NCI-H1694 treated with DMSO at 0.1 percent for 48 hours (cell line): ENCODE measurements at places on chromosomes 2 and 18.

- no peak for DNase-seq
These were observed 20.4 kb downstream of the TSHZ1 start for GRCh38 chr18:75231053-75231406.

GRCh38 chr2:165558832-165559231 lies 89.3 kb downstream of the CSRNP3 start:
- DNase-seq, result no peak

- no peak for DNase-seq
These were observed 258.4 kb downstream of the MYO3B start for GRCh38 chr2:170436077-170436943.

DNA sequence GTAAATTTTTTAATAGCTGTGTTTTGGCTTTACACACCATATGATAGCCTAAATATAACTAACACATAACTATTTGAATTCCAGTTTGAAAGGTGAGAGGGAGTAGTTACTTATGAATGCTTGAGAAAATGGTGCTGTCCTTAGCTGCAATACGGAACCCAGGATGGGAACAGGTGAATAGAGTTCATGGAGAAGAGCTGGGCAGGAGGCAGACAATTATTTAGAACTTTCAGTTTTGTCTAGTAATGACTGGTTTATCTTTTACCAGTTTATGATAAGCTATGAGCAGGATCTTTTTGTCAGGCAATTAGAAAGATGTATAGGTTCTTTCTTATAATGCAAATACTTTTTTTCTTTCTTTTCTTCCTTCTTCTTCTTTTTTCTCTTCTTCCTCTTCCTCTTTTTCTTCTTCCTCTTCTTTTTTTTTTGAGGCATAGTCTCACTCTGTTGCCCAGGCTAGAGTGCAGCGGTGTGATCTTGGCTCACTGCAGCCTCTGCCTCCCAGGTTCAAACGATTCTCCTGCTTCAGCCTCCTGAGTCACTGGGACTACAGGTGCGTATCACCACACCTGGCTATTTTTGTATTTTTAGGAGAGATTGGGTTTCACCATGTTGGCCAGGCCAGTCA lies 25.9 kb downstream of the UBR3 start:
- no peak for DNase-seq

- DNase-seq, result no peak
These were observed 50.5 kb downstream of the OSBPL6 start for GRCh38 chr2:178244777-178245176.

DNA sequence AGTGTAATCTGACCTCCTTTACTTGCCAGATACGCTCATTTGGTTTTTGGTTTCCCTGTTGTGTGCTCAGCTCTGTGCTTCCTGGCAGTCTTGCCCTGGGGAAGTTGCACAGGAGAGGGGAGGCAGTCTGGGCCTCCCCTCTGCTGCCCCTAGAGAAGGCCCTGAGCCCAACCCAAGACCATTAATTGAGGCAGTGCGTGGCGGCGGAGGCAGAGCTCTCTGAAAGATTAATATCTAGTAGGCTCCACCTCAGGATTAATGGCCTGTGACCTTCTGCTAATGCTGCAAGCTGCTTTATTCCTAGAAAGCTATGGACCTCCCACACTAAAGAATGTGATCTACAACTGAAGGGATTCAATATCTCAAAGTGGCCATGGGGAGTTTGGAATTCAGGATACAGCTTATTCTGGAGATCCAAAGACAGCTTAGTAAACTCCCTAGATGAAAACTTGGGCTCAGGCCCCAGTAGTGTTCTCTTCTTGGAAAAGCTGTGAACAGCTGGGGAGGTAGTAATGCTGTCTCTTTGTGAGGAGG lies 41.4 kb upstream of the MAPRE2 start:
- no peak for DNase-seq

GRCh38 chr2:118388771-118389170 lies 300.5 kb downstream of the INSIG2 start:
- no peak for DNase-seq

- no peak for DNase-seq
These were observed 146.7 kb downstream of the MREG start for GRCh38 chr2:215866606-215867005.

DNA sequence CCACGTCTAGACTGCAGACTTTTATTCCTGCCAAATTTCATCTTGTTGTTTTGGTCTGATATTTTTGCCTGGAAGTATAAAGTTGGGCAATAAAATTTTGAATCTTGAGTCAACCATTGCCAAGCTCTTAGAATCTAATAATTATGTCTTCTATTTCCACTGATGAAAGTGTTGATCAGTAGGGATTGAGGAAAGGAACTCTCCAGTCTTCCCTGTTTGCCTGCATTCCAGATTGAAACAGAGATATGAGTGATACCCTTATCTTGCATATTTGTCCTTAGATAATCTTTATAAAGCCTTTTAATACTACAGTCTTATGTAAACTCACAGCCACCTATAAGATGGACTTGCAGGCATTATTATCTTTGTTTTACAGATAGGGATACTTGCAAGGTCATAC lies 45.5 kb upstream of the UBE2E3 start:
- no peak for DNase-seq

DNA sequence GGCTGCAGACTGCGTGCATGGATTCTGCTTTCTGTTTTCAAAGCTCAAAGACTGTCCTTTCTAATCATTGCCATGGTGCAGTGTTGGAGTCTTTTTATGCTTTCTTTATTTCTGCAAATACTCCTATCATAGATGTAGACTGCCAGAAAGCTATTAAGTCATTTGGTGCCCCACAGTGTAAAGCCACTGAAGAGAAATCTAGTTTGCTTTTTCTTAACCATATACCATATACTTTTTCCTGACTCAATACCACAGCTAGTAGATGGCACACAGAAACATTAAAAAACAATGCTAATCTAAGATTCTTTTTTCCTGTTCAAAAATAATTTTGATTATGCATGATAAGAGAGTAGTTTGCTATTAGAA lies 109.9 kb upstream of the RAB27B start:
- no peak for DNase-seq

- peak; percentile 57 for DNase-seq
These were observed 704.6 kb downstream of the SATB2 start for GRCh38 chr2:198753101-198753500.

DNA sequence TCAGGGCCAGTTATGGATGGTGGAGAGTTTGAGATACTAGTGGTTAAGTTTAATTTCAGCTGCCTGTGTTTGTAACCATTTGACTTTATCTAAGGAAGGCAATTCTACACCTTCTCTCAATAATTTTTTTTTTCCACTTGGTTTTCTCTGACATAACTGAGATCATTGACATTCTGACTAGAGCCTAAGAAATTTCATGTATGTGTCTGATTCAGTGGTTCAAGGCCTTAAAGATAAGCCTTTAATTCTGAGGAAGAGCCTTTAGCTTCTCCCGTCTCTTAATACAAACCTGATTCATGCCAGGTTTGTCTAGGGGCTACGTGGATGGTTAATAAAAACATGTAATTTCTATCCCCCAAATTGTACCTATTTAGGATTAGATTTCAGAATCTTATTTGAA lies 971.4 kb downstream of the DPP10 start:
- DNase-seq, result no peak

GRCh38 chr2:54457323-54458023 lies 1.3 kb downstream of the SPTBN1 start:
- DNase-seq, result peak; percentile 27

DNA sequence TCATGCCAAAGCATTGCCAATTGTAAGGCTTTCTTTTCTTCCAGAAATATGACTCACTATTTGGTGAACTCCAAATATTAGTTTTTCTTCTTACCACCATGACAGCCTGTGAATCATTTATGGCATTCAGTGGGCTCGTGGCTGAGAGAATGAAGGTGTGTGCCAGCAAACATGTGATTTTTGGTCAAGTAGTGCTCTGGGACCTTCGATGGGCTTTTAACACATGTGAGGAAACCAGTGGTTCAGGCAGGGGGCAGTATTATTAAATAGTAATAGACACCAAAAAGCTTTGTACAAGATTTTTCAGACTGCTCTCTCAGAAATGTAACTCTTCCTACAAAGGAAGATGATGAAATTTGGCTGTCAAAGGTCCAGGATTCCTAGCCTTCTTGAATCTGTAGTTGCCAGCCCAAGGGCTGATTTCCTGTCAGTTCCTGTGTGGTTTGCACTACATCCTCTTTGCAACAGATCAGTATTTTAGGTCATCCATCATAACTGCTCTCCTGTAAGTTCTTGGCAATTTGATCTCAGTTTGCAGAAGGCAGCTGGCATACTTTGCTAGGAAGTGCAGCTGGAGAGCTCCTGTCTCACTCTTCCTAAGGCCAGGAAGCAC lies 64.3 kb downstream of the BABAM2 start:
- peak; percentile 50 for DNase-seq

GRCh38 chr18:6368017-6368416 lies 46.7 kb downstream of the L3MBTL4 start:
- no peak for DNase-seq

DNA sequence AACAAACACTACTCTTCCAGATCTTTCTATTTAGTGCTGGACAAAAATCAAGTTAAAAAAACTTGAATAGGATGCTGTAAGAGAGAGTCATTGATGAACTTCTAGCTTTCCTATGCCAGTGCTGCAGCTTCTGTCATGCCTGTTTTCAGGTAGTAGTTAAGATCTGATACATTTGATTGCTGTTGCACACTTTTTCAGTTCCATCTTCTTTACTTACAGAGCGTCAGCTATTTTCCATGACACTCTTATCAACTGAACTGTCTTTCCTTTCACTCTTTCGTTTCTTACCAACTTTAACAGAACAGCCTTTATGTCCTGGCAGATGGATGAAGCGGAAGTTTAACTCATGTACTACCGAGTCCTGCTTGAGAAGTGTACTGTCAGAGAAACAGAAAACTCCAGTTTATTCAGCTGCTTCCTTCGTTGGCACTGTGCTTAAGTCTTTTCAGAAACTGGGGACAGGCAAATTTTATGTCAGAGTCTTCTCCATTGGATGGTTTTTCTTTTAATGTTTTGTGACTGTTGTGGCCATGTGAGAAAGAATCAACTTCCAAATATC lies 145.9 kb upstream of the KLHL14 start:
- no peak for DNase-seq

DNA sequence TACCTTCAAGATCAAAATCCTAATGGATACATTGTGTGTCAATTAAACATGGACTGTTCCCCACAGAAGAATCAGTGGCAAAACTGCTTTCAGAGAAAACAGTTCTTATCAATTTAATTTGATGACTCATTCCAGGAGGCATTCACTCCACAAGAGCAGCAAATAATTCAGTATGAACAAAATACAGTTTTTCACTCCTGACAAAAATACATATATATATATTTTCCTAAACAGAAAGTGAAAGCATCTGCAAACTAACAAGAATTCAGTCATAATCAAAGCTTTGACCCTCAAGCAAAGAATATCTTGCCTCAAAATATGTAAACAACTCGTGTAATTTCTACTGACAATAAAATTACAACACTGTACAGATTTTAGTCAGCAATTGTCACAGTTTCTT lies 685.1 kb upstream of the SLC8A1 start:
- no peak for DNase-seq

GRCh38 chr2:143802871-143803650 lies 673.8 kb downstream of the ARHGAP15 start:
- no peak for DNase-seq

- no peak for DNase-seq
These were observed 265.4 kb downstream of the ZNF385B start for GRCh38 chr2:179596018-179596417.

DNA sequence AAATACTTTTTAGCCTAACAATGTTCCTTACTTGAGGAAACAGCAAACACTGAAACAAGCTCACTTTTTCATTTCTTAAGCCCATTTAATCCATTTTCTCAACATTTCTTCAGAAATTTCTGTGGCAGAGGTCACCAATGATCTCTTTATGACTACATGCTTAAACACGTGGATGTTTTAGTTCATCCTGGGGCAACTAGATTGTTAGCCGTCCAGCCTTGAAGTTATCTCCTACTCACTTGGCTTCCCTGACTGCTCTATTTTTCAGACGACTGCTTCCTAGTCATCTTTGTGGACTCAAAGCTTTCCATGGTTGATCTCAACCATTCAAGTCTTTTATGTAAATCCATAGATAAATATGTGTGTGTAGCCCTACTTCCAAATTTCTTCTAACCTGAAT lies 24.1 kb downstream of the CD302 start:
- DNase-seq, result no peak

GRCh38 chr18:47311585-47311984 lies 60.1 kb upstream of the SKOR2 start:
- DNase-seq, result no peak

DNA sequence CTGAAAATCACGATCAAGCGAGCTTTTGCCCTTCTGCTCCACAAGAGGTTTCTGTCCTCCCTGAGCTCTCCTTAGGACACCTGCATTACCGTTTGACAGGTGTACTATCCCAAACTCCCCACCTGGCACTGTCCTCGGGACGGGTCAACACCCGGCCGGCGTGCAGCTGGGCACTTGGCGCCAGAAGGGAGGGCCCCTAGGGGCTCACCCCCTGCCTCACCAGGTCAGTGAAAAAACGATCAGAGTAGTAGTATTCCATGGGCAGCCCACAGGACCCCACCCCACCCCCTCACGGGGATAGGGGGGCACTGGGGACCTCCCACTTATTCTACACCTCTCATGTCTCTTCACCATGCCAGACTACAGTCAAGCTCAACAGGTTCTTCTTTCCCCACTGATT lies 117.6 kb upstream of the ANKRD30BL start:
- no peak for DNase-seq

- no peak for DNase-seq
These were observed 177.6 kb upstream of the BCL2L11 start for GRCh38 chr2:110943070-110943634.

GRCh38 chr18:14941256-14941655 lies 193.3 kb downstream of the ANKRD30B start:
- DNase-seq, result no peak

- DNase-seq, result no peak
These were observed 86.0 kb downstream of the COL3A1 start for GRCh38 chr2:189060096-189060642.

DNA sequence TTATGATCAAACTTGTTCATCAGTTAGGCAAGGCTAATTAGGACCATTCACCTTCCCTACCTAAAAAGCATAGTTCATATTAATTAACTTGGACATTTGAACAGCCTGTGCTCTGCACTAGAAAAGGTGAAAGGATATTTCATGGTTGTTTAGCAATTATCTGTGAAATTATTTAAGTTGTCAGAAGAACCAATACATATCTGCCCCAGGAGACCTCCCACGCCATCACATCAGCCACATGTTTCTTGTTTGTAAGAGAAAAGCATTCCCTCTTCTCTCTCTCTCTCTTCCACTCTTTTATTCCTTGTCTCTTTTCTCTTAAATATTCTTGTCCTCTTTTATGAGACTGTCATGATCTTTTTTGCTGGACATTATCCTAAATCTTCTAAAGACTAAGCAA lies 282.0 kb upstream of the RND3 start:
- no peak for DNase-seq

DNA sequence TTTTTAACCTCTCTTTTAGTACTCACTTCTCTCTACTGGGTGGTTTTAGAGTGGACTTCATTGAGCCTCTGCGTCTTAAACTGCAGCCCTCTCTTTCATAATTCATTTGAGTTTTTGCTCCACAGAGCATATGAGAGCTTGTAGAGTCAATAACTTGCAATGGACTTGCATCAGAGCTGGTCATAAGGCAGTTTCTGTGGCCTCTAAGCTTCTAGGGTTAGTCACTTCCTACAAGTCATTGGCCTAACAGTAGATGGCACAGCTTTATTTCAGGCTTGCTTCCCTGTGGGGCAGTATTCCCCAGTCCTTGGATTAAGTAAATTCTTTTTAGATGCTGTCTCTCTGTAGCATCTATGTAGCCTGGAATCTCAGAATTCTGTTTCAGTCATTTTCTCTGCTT lies 1435.7 kb downstream of the LRP1B start:
- no peak for DNase-seq
